GF-D8 (cell line): ENCODE measurements at places on chromosomes 6 and 20.

GRCh38 chr6:23339268-23339667, 769.9 kb downstream of the HDGFL1 start:
- no peak for DNase-seq

DNA sequence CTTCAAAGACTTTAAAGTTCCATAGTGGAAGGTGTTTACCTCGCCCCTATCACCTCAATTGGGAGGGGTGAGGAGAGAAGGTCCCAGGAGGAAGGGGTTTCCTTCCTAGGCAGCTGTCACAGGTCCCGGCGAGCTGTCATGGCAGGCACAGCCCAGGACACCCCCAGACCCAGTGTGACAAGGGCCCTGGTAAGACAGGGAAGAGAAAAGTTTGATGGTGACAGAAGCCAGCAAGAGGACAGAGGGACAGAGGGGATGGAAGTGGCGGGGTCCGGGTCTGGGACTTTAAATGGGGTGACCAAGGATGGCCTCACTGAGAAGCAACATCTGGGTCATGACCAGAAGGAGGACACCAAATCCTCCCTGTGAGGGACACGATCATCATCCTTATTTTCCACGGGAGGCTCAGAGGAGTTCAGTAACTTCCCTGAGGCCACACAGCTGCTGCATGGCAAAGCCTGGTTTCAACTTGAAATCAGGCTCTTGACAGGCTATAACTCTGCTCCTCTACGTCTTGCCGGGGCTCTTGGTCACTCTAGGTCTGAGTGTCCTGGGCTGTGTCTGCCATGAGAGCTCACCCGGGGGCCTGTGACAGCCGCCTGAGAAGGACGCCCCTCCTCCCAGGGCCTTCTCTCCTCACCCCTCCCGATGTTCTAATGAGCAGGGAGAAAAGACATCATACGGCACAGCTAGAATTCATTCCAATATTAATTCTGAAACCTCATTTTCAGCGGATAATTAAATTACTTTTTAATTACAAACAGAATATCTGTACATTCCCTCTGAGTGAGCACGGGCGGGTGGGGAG, 222.2 kb downstream of the PREX1 start:
- no peak for DNase-seq

DNA sequence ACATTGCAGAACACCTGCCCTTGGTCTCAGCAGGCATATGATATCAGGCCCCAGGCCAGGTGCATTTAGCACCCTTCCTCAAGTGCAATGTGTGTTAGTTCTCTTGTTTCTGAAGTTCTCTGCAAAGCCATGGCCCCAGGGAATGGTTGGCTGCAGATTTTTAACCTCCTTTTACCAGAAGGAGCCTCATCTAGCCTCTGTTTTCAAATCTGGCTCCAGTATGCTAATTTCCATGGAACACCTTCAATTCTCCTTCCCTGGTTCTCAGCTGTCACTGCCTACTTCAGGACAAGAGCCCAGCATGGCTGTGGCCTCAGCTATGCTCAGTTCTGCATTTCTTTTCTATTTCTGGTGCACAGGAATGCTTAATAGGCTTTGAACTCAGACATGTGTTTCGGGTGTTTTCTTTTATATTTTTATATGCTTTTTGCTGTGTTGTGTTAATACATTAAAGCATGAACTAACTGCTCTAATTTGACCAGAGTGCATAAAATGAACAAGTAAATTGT, 51.6 kb upstream of the OGFRL1 start:
- no peak for DNase-seq

DNA sequence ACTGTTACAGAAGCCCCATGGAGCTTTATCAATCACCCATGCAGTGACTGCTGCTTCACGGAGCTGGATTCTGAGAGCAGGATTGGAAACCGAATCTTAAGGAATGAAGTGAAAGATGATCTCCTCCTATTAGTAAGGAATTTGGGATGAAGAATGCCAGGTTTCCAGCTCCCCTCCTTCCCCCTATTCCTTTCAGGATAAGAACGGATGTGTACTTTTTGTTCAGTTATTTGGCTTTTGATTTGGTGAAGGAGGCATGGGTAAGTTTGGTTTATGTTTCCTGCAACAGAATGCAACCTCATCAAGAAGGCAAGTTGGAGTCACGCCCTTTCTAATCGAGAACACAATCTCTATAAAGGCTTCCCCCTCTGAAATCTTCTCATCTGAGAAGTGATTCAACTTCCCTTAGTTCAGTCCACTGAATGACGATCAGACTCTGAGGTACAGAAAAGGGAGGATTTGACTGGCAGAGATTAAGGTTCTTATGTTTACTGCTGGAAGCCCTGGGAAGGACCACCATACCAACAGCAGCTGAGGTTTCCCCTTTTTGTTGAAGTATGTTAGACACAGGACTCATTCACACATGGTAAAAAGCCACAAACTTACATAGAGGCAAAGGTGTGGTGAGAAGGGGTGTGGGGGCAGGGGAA, 5.5 kb downstream of the ELMO2 start:
- peak; percentile 57 for DNase-seq

DNA sequence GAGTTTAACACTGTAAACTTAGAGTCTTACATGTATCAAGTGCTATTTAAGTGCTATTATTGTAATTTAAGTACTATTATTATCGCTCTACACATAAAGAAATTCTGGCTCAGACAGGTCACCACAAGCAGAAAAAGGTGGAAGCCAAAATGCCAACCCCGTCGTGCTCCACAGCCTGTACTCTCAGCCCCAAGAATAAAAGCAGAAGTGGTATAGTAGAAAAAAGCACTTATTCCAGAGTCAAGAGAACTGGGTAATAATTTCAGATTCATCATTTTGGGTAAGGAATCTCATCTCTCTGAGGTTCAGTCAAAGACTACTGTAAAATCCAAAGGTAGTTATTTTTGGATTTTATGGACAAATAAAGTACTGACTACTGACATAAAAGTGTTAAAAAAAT, 943 bp downstream of the ZUP1 start:
- peak; percentile 49 for DNase-seq

- DNase-seq, result no peak
Measured at GRCh38 chr6:47944846-47945245, 163.0 kb downstream of the OPN5 start.

GRCh38 chr6:79212859-79213258, 21.6 kb downstream of the HMGN3 start:
- DNase-seq, result no peak

- no peak for DNase-seq
Measured at GRCh38 chr6:45441851-45442453, 64.2 kb upstream of the SUPT3H start.
